GM13976 (cell line): ENCODE measurements at places on chromosomes 3 and 15.

GRCh38 chr3:195616681-195617080 is 32.9 kb upstream of the APOD start:
- peak; percentile 23 for DNase-seq

- peak; percentile 20 for DNase-seq
These were observed 224.7 kb upstream of the SATB1 start for GRCh38 chr3:18649666-18650363.

DNA sequence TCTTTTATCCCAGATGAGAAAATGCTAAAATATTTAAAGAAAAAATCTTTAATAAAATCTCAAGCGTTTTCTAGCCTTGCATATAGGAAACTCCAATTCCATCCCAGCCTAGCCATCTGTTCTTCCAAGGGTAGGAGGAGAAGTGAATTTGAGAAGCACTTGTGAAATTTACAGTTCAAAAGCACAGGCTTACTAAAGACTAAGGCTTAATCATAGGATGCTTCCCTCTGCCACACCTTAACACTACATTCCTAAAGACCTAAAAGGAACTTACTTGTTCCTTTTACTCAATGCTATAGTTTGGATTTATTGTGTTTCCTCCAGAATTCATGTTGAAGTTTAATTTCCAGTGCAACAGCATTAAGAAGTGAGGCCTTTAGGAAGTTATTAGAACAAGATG is 764.8 kb upstream of the CADM2 start:
- DNase-seq = no peak

DNA sequence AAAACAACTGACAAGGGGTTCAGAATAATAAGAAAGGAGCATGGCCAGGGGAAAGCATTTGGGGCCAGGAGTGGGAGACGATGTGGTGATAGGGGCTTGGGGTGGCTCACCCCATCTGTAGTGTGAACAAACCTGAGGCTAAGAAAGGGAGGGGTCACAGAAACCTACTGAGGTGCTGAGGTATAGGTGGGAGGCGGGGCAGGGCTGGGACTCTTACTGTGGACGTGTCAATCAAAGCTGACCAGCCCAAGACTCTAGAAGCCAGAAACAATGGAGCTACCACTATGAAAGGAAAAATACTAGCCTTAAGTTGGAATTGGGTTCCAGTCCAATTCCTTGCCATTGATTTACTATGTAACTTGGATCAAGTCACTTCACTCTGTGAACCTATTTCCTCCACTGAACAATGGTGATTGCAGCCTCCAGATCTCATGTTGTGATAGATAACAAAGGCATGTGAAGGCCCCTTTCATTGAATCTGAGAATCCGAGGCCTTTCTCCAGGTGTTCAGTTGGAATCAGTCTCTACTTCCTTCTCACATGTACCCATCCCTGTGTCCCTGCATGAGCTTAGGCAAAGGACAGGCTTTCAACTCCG is 260.9 kb upstream of the HES1 start:
- DNase-seq = no peak

- no peak for DNase-seq
These were observed 70.0 kb downstream of the EXOG start for GRCh38 chr3:38566215-38566528.

GRCh38 chr3:46565607-46566039 is 479 bp downstream of the LRRC2 start:
- no peak for DNase-seq

- no peak for DNase-seq
These were observed 853.8 kb downstream of the IGSF11 start for GRCh38 chr3:118180853-118181252.

DNA sequence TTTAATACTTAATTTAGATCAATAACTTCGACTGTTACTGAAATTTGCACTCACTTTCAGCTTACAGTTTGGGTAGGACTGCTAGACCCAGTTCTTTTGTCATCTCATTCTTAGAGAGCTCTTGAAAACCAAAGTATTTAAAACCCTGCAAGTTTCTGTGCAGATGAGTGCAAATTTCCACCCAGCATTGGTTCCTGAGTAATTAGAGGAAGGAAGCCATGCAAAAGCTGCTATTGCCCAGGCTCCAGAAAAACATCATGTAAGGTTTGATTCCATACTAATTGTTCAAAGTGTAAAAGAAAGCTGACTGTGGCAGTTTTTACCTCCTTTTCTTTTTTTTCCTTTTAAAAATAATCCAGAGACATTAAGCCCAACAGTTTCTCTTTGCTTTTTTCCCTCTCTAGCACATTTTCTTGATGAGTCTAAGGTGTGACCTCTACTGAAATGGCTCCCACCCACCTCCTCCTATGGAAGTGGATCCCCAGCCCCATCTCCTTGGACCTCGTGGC is 30.3 kb downstream of the ABHD2 start:
- no peak for DNase-seq

GRCh38 chr3:98361289-98361688 is 7.6 kb downstream of the OR5K4 start:
- DNase-seq = no peak

DNA sequence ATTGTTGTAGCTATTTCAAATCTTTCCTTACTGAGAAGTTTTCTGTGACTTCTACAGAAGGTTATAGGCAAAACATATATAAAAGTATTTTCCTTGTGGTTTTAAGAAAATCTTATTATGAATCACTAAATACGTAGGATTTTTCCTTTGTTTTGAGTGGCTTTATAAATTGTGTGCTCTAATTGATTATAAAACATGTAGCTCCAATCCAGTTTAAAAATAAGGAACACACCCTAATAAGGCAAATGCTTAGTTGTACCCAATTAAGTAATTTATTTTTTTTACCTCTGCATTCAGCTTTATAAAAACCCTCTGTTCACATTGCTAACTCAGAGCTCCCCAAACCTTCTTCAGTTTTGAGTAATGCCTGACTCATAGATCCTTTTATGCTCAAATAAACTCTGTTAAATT is 408.0 kb downstream of the NAALADL2 start:
- DNase-seq = no peak

- DNase-seq = no peak
These were observed 1.4 kb downstream of the MAPK6 start for GRCh38 chr15:52020221-52021085.
